Kidney tubule cell (primary cell): ENCODE measurements at places on chromosomes 4 and X.
A peak's percentile ranks its signal among the peaks of the same experiment; 100 is the strongest.

DNA sequence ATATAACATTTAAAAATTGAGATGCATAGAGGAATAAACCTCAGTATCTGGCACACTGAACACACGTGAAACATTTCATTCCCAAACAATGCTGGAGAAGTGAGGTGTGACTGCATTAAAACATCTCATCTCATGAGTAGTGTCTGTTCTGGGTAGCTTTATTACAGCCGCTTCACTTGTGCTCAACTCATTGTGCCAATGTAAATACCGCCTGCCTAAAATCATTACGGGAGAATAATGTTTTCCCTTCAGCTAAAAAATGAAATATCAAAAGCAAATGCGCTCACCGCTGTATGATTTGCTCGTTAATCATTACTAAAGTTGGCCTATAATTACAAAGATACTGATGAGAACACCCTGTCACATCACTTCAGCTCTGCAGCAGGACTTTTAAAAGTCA lies 110.2 kb upstream of the PRPS2 start:
- DNase-seq: no peak

GRCh38 chr4:137474711-137475301 lies 57.5 kb downstream of the PCDH18 start:
- DNase-seq: no peak

- DNase-seq: no peak
These were observed 877.1 kb downstream of the RAPGEF2 start for GRCh38 chr4:159979953-159980352.

- DNase-seq: peak; percentile 68
These were observed 34.4 kb upstream of the CDKL5 start for GRCh38 chrX:18390941-18391538.

DNA sequence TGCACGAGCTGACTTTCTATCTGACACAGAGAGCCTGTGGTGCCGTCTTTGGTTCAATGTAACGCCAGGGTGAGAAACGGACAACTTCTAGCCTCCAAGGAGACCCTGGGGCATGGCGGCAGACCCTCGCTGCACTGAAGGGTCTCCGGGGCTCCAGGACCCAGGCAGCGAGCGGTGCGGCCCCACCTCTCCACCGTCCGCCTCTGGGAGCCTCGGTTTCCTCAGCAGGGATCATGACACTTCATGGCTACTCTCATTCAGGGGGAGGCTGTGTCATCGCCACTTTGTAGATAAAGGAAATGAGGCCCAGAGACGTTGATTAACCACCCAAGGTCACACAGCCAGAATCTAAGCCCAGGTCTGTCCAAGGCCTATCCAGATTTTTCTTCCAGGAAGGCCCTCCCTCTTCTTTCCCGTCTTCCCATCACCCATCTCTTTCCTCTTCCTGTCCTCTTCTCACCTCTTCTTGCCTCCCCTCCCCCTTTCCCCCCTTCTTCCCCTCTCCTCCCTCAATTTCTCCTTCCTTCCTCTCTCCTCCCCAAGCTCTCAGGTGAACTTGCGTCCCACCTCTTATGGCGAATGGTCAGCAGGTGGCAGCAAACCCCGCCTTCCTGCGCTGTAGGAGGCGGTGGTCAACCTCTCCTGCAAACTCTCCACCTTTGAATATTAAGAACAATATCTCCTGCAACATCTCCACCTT lies 69.3 kb upstream of the HMX1 start:
- DNase-seq: peak; percentile 25

- DNase-seq: no peak
These were observed 407.8 kb downstream of the NKX6-1 start for GRCh38 chr4:84091266-84091665.

DNA sequence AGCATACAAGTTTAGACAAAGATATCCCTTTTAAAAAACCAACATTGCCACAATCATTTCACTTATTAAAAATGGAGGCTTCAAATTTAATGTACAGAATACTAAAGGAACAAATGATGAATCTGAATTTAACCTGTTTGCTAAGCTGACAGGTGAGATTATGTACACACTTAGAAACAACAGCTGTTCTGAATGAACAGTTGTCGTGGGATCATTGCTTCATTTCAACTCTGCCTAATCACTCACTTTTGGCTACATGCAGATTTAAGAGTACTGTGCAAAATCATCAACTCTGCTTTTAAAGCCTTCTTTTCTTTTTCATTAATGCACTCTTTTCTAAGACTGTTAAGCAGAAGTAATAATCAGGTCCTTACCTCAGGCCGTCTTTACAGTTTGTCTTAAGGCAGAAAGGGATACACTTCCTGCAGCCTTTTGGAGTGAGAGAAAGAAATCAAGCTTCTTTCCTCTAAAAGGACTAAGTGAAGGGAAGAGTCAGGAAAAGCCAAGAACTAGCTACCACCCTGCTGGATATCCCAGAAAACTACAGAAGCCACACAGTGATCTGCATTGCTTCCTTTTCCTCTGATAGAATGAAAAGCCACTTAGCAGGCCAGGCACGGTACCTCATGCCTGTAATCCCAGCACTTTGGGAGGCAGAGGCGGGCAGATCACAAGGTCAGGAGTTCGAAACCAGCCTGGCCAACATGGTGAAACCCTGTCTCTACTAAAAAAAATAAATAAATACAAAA lies 54.7 kb upstream of the NPNT start:
- DNase-seq: no peak

DNA sequence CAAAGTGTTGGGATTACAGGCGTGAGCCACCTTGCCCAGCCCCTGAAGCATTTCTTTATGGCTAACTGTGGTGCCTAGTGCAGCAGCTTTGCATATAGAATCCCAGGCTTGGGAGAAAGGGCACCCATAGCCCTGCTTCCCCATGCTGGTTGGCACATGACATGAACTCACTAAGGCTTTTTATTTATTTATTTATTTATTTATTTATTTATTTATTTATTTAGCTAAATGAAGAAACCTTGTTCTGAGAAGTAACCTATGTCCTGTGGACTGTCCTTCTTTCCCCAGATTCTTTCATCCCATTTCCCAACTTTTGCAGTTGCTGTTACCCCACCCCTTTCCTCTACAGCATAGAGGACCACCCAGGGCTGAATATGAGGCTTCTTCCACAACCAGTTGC lies 1.9 kb upstream of the GJB1 start:
- DNase-seq: no peak

- no peak for DNase-seq
These were observed 17.7 kb upstream of the RP2 start for GRCh38 chrX:46819136-46819535.
